ENCODE measurements at places on chromosomes 5 and 9. TPM values are rescaled to one million over a fixed set of nuclear protein-coding genes. Genes with fewer than 3 reads are reported as not detected.

WDR38 gene
- not detected for total RNA-seq

SPATA6L gene
- 3.3 TPM for total RNA-seq

SLC25A2 gene
- total RNA-seq, result not detected

GRXCR2 gene
- total RNA-seq, result not detected

PHF2 gene
- total RNA-seq, result 28.7 TPM

GPR151 gene
- not detected for total RNA-seq

DNAJA1 gene
- 68.5 TPM for total RNA-seq

PCDHA9 gene
- total RNA-seq, result not detected

PCDHGA4 gene
- 0.26 TPM for total RNA-seq

CMYA5 gene
- total RNA-seq, result 0.26 TPM

SPATA31D4 gene
- total RNA-seq, result not detected

OBP2B gene
- not detected for total RNA-seq

NEUROG1 gene
- not detected for total RNA-seq

EFNA5 gene
- 0.06 TPM for total RNA-seq

PCA3 gene
- not detected for total RNA-seq

IFNK gene
- not detected for total RNA-seq

IL3 gene
- total RNA-seq, result not detected

FBXL17 gene
- 21.7 TPM for total RNA-seq

GABRA6 gene
- total RNA-seq, result not detected

FBP2 gene
- total RNA-seq, result not detected

ARSI gene
- not detected for total RNA-seq

DMRT3 gene
- not detected for total RNA-seq

PSAT1 gene
- 37.3 TPM for total RNA-seq

HNRNPK gene
- 476 TPM for total RNA-seq

FOXD4L5 gene
- 0.51 TPM for total RNA-seq

MZB1 gene
- 6.4 TPM for total RNA-seq

N4BP3 gene
- total RNA-seq, result 7.7 TPM

COL27A1 gene
- 0.95 TPM for total RNA-seq

ATOSB gene
- total RNA-seq, result 8.9 TPM

ADAMTS12 gene
- not detected for total RNA-seq

MOCS2 gene
- total RNA-seq, result 20.0 TPM

MEIKIN gene
- total RNA-seq, result 1.6 TPM

CDH12 gene
- total RNA-seq, result not detected

HTR1A gene
- total RNA-seq, result not detected

CAST gene
- 238 TPM for total RNA-seq

SMIM3 gene
- 6.1 TPM for total RNA-seq

PLPP7 gene
- 0.58 TPM for total RNA-seq

PCDHGA9 gene
- 0.23 TPM for total RNA-seq

CDKN2B gene
- 4.4 TPM for total RNA-seq

PDCD1LG2 gene
- total RNA-seq, result 0.76 TPM

OR2K2 gene
- total RNA-seq, result not detected

TRUB2 gene
- total RNA-seq, result 13.5 TPM

TRPM6 gene
- total RNA-seq, result not detected

GCNT4 gene
- 17.5 TPM for total RNA-seq

FOXD4L6 gene
- not detected for total RNA-seq

SLC6A19 gene
- 0.06 TPM for total RNA-seq

ATP10B gene
- total RNA-seq, result not detected

PLAC8L1 gene
- 0.43 TPM for total RNA-seq

CAVIN4 gene
- total RNA-seq, result 0.26 TPM

CSNK1G3 gene
- 59.0 TPM for total RNA-seq

CDX1 gene
- not detected for total RNA-seq

BOD1 gene
- total RNA-seq, result 23.7 TPM

ZNF454 gene
- total RNA-seq, result not detected

OMD gene
- not detected for total RNA-seq

LHFPL2 gene
- total RNA-seq, result 1.7 TPM
